Melanocyte of skin (primary cell): ENCODE measurements at places on chromosomes 5 and 9. TPM values are rescaled to one million over a fixed set of nuclear protein-coding genes. Genes with fewer than 3 reads are reported as not detected.

The DND1 gene
- 0.31 and 1.00 TPM in 2 replicates for total RNA-seq

The LCP2 gene
- 0.31 and 0.67 TPM in 2 replicates for total RNA-seq

The OR1K1 gene
- not detected in 2 replicates for total RNA-seq

The ANKRD33B gene
- total RNA-seq: under 0.01 TPM in 2 replicates

The TAF11L5 gene
- total RNA-seq: not detected in 2 replicates

The SUB1 gene
- total RNA-seq: 96.2 and 212 TPM in 2 replicates

The DPYSL3 gene
- total RNA-seq: 10.3 and 15.9 TPM in 2 replicates

The DMRT2 gene
- total RNA-seq: under 0.01 TPM in 1 of 2 replicates, not detected in the other

The DCTN3 gene
- 71.2 and 87.6 TPM in 2 replicates for total RNA-seq

The C5orf46 gene
- total RNA-seq: not detected in 2 replicates

The ADAMTS2 gene
- total RNA-seq: under 0.01 and 4.7 TPM in 2 replicates

The HK3 gene
- total RNA-seq: under 0.01 TPM in 1 of 2 replicates, not detected in the other

The TMEM232 gene
- 1.7 and 3.3 TPM in 2 replicates for total RNA-seq

The EGFL7 gene
- 8.0 and 18.3 TPM in 2 replicates for total RNA-seq

The SPINK13 gene
- total RNA-seq: not detected in 2 replicates

The PCDHA9 gene
- under 0.01 TPM in 1 of 2 replicates, not detected in the other for total RNA-seq

The NUTM2F gene
- not detected in 2 replicates for total RNA-seq

The C5orf22 gene
- 39.2 and 213 TPM in 2 replicates for total RNA-seq

The CDO1 gene
- total RNA-seq: 1.0 and 2.2 TPM in 2 replicates

The FOXD1 gene
- 0.36 TPM in 1 of 2 replicates, not detected in the other for total RNA-seq

The TICAM2 gene
- 1.00 and 1.7 TPM in 2 replicates for total RNA-seq

The ACSL6 gene
- under 0.01 TPM in 2 replicates for total RNA-seq

The NMUR2 gene
- total RNA-seq: not detected in 2 replicates

The ARL10 gene
- total RNA-seq: 7.9 and 9.5 TPM in 2 replicates

The GGTA1 gene
- not detected in 2 replicates for total RNA-seq

The BTNL8 gene
- not detected in 2 replicates for total RNA-seq

The PFN3 gene
- not detected in 2 replicates for total RNA-seq

The SPINK1 gene
- 1.00 TPM in 1 of 2 replicates, not detected in the other for total RNA-seq

The FBP2 gene
- total RNA-seq: not detected in 2 replicates

The LECT2 gene
- not detected in 2 replicates for total RNA-seq

The LTC4S gene
- total RNA-seq: not detected in 2 replicates

The GRXCR2 gene
- not detected in 2 replicates for total RNA-seq

The GCNT4 gene
- total RNA-seq: 3.3 and 3.8 TPM in 2 replicates

The TRIM7 gene
- total RNA-seq: 4.2 and 7.3 TPM in 2 replicates

The HCN1 gene
- total RNA-seq: not detected in 2 replicates

The DMRT3 gene
- not detected in 2 replicates for total RNA-seq

The FAXDC2 gene
- 3.0 and 8.6 TPM in 2 replicates for total RNA-seq

The SLC36A3 gene
- not detected in 2 replicates for total RNA-seq
